LNCaP clone FGC (cell line): ENCODE measurements at places on chromosomes 6 and 20.

DNA sequence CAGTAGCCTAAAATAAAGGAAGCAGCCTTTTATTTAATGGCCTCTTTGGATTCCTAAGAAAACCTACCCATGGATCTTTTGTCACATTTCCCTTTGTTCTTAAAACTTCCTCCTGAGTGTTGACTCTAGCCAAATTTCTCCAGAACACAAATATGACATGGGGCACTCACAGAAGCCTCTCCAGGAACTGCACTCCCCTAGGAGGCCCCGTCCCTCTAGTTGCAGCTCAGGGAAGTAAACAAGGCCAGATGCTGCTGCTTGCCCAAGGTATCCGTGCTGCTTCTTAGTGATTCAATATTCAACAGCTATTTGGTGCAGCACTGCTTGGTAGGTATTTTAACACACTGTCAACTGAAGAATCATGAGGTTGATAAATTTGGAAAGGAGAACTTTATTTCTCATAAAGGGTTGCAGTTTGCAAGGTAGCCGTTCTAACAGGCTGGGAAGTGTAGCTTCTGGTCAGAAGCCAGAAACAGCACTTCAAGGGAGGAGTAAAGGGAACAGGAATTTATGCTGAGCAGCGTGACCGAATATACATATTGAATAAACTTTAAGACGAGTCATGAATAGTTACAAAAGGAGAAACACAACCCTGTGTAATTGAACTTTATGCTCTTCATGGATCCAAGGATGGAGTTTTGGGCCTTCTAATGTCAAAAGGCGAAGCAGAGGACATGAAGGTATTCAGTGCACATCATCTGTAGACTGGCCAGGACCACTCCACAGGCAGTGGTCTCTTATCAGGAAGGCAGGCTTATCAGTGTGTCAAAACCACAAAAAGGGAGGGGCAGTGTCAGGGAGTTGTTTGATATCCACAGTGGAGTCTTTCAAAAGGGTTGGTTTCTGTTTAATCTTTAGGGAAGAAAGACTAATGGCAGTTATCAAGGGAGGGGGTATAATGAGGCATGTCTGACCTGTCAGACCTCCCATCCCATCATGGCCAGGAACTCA is 63.3 kb downstream of the CD24 start:
- peak; percentile 32 for DNase-seq

- DNase-seq: no peak
These were observed 156.1 kb downstream of the UBE3D start for GRCh38 chr6:82909551-82909950.

DNA sequence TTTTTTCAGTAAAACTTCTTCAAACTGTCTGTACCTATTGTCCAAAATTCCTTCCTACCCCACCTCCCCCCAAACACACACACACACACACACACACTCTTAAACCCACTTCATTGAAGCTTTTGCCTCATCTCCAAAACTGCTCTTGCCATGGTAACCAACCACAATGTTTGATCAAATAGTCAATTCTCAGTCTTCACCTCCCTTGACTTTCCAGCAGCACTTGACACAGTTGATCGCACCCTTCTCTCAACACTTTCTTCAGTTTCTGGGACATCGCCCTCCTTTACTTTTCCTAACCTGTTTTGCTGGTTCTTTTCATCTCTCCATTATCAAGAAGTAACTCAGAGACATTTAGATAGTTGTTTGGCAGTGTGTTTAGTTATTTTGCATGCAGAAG is 71.5 kb upstream of the COL21A1 start:
- no peak for DNase-seq

- DNase-seq: no peak
These were observed 86.7 kb upstream of the NEDD9 start for GRCh38 chr6:11318835-11319813.

- no peak for DNase-seq
These were observed 27.9 kb downstream of the PPARD start for GRCh38 chr6:35370124-35370741.

DNA sequence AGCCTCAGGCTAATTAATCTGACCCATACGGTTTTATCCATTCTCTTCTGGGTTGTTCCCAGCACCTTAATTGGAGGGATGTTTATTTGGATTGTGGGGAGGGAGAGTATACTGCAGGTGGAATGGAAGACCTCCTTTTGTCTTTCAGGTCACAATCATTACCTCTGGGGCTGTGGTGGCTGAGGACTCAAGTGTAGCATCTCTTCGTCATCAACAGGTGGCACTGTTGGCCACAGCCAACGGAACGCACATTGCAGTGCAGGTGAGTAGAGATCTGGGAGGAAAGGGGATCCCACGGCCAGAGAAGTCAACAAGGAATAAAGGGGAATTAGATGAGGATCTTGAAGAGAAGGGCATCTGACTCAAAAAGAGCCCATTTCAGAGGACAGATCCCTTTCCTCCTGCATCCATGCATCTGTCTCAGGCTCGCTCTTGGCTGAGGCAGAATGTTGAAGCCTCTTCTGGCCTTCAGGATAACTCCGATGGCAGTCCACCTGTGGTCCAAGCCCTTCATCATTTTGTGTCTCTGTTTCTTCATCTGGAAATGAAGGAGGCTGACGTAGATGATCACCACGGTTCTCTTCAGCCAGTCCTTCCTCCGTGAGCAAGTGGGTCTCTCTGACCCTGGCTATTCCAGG is 3.2 kb upstream of the DEF6 start:
- DNase-seq: no peak

DNA sequence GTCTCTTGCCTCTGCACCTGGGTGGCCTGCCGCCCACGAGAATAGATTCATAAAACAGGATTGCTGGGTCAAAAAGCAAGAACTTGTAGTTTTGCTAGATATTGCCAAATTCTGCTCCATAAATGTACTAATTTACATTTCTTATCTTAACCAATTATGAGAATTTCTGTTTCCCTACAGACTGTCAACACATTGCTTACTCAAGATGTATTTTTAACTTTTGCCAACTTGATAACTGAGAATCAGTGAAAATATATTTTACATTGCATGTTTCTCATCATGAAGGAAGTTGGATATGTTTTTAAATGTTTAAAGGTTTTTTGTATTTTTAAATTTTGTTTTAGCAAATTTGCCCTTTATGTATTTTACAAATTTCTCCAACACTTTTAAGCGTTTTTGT is 664.8 kb downstream of the MMUT start:
- no peak for DNase-seq

- DNase-seq: no peak
These were observed 189.0 kb downstream of the UST start for GRCh38 chr6:148935705-148936435.

- no peak for DNase-seq
These were observed 476 bp upstream of the BCKDHB start for GRCh38 chr6:80105972-80106417.

GRCh38 chr6:24191346-24191745 is 65.3 kb downstream of the NRSN1 start:
- DNase-seq: no peak

GRCh38 chr6:17385660-17386059 is 7.7 kb upstream of the CAP2 start:
- no peak for DNase-seq

GRCh38 chr6:64482631-64483030 is 847.0 kb downstream of the PHF3 start:
- no peak for DNase-seq
